ENCODE measurements at places on chromosomes 12 and 14.

DNA sequence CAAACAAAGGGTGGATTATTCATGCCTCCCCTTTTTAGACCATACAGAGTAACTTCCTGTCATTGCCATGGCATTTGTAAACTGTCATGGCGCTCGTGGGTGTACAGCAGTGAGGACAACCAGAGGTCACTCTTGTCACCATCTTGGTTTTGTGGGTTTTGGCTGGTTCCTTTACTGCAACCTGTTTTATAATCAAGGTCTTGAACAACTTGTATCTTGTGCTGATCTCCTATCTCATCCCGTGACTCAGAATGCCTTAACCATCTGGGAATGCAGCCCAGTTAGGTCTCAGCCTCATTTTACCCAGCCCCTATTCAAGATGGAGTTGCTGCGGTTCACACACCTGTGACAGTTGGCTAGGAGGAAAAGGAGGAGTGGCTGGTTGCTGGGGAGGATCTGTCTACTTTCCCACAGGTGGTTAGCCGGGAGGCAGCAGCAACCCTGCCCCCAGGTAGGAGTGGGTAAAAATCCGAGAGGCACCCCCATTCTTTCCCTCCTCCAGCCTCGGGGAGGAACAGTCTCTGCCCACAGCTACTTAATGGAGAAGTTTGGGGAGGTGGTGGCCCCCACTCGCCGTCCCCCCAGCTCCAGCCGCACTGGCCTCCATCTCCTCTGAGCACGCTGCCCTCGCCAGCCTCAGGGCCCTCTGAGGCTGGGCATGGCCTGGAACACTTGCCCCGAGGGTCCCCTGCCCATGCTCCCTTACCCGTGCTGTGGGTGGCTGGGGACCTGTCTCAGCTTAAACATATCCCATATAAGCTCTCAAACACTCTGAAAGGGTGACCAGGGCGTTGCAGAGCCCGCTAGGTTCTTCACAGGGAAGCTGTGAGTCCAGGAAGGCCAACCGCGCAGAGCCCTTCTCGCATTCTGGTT, 41.7 kb downstream of the SMIM41 start:
- DNase-seq = no peak

GRCh38 chr12:57240926-57241401, 10.0 kb downstream of the STAC3 start:
- DNase-seq = peak; percentile 33

- DNase-seq = no peak
Observed at GRCh38 chr12:53664936-53665335, 10.9 kb downstream of the ATP5MC2 start.

DNA sequence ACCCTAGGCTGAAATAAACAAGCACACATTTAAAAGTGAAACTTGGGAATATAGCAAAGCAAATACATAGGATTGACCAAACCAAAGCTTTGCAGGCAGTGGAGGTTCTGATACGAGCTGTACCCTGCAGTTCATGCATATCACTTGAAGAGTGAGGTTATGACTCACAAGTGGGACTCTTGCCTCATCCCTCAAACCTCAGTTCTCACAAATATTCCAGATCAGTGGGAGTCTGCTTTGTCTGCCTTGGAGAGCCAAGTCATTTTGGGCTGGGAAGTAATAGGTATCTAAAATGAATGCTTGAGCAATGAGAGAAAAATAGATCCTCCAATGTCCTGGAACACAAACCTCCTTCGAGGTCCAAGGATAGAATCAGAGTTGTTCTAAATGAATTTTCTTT, 116.4 kb downstream of the LRIG3 start:
- no peak for DNase-seq

DNA sequence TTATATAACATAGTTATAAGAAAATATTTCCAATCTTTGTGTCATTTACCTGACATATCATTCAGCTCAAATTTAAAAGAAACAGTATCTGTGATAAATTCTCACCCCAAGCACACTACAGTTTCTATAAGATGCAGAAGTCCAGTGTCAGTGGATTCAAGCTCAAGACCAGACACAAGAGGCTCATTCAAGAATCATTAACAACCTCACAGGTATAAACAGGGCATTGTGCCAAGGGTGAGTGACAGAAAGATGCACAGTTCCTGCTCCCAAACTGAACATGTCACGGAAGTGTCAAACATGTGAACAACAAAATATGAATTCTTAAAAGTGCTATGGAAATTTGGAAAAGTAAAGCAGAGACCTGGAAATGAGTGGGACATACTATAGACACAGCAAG, 12.8 kb downstream of the ATP2B1 start:
- DNase-seq = peak; percentile 10

GRCh38 chr12:8069582-8069981, 3.4 kb upstream of the C3AR1 start:
- no peak for DNase-seq

DNA sequence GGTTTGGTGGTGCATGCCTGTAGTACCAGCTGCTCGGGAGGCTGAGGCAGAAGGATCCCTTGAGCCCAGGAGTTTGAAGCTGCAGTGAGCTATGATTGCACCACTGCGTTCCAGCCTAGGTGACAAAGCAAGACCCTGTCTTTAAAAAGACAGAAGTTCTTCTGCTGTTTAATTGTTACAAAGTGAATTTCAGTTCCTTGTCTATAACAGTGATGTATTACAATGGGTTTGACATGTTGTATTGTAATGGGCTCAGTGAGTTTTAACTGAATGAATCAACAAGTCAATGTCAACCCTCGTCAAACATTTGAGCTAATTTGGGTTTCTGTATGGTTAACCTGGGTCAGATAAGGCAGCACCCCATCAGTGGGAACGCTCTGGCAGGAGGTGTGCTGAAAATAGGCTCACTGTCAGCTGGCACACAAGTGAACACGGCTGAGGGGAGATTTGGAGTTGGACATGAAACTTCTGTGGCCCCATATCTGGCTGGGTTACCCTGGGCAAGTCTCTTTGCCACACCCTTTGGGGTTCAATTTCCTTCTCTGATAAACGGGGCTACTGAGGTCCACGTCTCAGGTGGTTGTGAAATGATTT, 14.0 kb upstream of the TRPV4 start:
- DNase-seq = no peak

GRCh38 chr14:69675877-69676416, 64.6 kb downstream of the SUSD6 start:
- DNase-seq = no peak

- no peak for DNase-seq
Observed at GRCh38 chr12:30515351-30515750, 180.3 kb downstream of the IPO8 start.

- DNase-seq = no peak
Observed at GRCh38 chr12:75483431-75483830, 2.9 kb downstream of the GLIPR1 start.

DNA sequence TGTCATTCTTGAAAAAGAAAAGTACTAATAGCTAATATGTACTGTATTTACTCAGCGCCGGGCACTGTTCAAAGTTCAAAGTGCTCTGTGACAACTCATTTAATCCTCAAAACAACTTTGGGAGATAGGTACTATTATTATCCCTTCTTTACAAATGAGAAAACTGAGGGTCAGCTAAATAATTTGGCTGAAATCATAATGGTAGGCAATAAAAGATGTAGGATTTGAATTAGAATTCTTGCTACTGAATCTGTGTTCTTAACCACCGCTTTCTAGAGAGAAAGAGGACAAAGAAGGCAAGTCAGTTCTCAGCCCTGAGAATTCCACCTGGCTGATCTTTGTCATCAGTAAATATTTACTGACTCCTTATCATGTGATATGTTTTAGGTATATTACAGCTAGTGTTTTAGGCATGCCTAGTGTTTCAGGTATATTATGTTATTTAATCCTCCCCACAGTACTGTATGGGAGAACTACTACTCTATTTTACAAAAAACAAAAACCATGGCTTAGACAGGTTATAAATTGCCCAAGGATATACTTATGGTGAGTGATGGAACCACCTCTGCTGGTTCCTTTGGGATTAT, 205.7 kb upstream of the GZMB start:
- DNase-seq = no peak

DNA sequence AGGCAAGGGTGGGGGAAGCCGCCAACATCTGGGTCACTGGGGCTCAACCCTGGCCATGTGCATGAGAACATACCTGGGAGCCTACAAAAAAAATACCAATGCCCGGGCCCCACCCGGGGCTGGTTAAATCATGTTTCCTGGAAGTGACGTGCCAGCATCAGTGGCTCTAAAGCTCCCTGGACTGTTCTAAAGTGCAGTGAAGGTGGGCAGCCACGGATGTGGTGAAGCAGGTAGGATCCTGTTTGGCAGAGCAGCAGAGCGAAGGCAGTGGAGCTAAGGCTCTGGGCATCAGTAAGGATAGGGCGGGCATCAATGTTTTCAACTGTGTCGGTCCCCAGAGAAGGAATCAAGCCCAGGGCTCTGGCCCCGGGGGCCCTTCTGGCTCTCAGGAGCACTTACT, 525 bp upstream of the GPR68 start:
- no peak for DNase-seq

DNA sequence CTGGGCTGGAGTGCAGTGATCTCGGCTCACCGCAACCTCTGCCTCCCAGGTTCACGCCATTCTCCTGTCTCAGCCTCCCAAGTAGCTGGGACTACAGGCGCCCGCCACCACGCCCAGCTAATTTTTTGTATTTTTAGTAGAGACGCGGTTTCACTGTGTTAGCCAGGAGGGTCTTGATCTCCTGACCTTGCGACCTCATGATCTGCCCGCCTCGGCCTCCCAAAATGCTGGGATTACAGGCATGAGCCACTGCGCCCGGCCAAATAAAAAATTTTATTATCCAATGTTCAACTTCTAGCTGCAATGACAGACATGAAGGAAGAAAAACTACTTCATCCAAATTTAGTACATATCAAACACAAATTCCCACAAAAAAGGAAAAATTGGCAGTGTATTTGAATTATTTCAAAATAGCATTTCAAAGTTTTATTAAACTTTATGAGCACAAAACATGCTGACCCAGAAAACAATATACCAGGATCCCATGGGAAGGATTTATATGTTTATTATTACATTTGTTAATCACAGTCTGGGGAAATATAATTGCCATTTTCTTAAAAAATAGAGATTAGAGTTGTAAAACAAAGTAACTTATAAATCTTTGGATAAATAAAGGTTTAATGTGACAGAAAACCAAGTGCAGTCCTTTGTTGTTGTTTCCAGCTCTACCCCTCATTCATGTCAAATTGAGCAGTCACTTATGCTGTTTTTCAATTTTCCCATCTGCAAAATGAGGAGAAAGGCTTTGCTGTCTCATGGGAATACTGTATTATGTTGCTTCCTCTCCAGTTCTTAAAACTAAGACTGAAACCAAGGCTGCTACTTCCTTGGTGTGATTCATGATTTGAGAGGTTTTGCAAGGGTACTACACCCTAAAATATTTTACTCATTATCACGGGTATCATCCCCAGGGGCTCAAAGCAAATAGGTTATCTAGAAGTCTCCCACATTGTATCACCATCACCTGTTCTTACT, 155.2 kb upstream of the AVPR1A start:
- no peak for DNase-seq

DNA sequence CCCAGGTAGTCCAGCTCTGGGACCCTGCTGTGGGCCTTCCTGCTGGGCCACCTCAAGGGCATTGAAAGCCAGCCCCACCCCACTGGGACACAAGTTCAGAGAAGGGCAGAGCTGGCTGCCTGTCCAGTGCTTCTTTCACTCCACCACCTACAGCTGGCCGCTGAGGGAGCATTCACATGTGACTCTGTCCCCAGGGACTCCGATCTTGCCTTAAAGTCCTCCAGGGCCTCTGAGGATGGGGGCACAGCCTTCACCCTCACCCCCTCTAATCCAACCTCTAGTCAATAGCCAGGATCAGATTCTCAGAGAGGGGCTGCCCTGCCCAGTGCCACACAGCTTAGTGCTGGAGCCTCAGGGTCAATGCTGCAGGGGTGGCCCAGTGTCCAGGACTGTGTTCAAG, 5.0 kb upstream of the CYP46A1 start:
- DNase-seq = no peak

GRCh38 chr12:64064706-64065105, 157.4 kb downstream of the KICS2 start:
- DNase-seq = no peak

- no peak for DNase-seq
Observed at GRCh38 chr12:69929125-69929524, 104.1 kb downstream of the MYRFL start.

DNA sequence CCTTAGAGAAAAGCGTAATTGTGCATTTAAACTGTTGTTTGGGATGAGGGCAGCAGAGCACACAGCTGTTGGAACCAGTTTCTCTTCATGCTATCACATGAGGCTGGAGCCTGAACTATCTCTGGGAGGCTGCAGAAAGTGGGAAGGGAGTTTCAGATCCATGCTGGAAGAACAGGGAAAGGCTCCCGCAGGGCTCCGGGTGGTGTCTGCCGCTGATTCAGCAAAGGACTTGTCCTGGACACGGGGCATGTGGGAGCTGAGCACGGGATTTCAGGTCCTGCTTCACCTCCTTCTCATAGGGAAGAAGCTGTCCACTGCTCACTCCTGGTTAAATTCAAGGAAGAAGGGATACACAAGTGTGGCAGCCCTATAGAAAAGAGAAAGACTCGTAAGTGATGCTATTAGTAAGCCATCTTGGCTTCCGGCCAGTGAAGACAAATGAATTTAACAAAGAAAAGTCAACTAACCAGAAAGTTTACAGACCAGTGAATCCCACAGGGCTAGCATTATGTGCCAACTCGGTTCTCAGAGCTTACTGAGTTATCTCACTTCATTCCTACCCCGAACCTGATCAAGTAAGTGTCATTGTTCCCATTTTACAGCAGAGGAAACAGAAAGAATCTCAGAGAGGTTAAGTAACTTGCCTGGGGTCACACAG, 6.7 kb upstream of the FZD10 start:
- no peak for DNase-seq

DNA sequence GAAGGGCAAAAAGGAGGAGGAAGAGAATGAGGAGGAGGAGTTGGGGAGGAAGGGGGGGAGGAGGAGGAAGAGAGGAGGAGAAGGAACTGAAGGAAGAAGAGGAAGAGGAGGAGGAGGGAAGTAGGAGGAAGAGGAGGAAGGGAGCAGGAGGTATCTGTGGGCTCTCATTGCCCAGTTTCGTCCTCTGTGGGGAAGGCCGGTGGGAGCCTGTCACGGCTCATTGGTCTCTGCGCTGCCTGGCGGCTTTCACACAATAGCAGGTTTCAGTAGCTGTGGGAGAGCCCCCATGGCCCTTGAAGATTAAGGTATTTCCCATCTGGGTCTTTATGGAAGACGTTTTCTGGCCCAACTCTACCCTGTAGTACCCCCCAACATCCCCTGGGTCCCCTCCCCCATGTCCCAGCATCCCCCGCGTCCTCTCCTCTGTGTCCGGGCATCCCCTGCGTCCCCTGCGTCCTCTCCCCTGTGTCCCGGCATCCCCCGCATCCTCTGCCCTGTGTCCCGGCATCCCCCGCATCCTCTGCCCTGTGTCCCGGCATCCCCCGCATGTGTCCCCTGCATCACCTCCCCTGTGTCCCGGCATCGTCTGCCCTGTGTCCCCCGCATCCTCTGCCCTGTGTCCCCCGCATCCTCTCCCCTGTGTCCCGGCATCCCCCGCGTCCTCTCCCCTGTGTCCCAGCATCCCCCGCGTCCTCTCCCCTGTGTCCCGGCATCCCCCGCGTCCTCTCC, 278.2 kb upstream of the SFSWAP start:
- no peak for DNase-seq

DNA sequence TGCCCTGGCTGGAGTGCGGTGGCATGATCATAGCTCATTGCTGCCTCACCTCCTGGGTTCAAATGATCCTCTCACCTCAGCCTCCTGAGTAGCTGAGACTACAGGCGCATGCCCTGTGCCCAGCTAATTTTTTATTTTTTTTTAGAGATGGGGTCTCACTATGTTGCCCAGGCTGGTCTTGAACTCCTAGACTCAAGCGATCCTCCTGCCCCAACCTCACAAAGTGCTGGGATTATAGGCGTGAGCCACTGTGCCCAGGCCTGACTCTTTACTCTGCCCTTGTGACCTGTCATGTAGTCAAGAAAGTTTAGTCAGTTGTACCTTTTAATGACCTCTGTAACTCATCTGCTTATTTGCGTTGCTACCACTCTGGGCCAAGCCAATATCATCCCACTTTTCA, 55.7 kb downstream of the PROX2 start:
- DNase-seq = no peak
